ENCODE measurements at places on chromosomes 11 and 22.

DNA sequence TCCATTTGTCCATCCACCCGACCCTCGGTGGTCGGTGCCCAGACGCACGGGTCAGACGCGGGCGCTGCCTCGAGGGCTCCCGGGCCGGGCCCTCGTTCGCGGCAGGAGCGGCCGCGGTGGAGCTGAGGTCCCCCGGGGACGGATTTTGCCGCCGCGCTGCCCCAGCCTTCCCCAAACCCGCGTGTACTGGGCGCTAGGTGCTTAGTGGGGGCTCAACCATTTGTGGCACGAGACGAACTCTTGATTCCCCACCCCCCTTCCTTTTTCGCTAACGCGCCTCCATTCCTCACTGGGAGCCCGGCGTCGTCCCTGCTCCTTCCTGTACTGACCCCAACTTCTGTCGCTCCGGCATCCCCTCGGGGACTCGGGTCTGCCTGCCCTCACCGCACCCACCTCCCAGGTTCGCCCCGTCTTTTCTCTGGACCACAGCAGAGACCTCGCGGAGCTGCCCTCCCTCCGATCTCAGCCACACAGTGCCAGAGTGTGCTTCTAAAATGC, 789 bp upstream of the CBX7 start:
- no peak for DNase-seq

GRCh38 chr22:45908961-45909360, 68.0 kb downstream of the WNT7B start:
- no peak for DNase-seq

DNA sequence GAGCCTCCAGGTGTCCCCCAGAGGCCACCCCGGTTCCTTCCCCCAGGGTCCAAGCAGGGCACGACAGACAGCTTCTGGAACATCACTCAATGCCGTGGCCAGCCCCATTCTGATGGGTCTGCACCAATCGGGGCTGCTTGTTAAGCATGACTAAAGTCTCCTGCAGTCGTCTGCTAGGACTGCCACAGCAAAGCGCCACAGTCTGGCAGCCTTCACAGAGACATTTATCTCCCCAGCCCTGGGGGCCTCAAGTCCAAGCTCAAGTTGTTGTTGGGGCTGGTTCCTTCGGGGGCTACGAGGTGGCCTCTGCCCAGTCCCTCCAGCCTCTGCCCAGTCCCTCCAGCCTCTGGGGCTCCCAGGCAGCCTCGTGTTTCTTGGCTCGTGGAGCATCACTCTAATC, 14.0 kb upstream of the CD81 start:
- no peak for DNase-seq

DNA sequence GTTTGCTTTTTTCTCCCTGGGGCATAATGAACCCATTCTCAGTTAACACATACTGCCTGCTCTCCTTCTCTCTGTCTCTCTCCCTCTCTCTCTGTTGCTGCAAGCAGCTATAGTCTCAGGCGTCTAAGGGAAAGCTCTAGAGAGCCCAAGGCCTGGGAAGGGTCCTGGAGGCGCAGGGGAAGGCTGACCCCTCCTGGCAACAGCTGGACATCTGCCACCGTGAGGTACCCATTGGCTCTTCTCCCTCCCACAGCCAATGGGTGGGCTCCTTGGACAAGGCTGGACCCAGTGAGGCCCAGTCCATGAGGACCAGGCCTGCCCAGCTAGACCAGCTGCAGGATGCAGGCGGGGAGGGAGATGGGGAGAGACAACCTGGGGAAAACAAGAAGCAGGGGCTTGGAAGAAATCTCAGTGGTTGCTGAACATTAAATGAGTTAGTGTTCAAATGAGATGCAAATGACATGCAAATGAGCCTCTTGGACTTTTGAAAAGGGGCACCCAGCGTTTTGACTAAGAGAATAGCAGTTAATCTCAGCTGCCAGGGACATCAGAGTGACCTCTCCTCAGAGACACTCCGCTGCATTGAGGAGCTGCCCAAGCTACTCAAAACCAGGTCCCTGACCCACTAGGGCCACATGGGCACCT, 349.7 kb downstream of the BUD13 start:
- no peak for DNase-seq

DNA sequence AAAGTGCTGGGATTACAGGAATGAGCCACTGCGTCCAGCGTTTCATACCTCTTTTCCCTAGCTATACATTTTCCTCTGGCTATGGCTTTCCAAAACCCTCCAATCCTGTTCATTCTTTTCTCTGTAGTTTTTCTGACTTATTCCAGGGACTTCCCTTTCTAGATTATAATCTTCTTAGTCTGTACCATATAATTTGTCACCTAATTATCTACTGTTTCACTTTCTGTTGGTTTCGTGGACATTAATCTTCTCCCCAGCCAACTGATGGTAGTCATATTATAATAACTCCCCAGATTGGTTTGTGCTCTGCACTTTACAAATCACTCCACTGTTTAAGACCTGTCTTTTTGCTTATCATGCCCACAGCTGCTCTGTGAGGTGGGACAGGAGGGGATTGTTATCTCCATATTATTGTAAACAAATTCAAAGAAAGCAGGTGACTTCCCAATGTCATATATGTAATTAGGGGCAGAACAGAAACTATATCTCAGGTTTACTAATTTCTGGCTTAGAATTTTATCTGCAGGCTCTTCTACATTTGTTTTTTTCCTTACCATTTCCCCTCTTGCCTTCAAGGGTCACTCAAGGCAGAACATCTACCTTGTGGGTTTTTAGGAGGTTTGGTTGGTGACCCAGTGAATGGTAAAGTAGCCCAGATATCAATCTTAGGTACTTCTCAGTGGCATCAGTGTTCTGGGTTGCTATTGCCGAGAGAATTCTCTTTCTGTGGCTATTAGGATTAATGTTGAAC, 23.9 kb downstream of the STIM1 start:
- DNase-seq, result no peak

GRCh38 chr11:1943576-1943975, 3.6 kb upstream of the MRPL23 start:
- DNase-seq, result no peak

DNA sequence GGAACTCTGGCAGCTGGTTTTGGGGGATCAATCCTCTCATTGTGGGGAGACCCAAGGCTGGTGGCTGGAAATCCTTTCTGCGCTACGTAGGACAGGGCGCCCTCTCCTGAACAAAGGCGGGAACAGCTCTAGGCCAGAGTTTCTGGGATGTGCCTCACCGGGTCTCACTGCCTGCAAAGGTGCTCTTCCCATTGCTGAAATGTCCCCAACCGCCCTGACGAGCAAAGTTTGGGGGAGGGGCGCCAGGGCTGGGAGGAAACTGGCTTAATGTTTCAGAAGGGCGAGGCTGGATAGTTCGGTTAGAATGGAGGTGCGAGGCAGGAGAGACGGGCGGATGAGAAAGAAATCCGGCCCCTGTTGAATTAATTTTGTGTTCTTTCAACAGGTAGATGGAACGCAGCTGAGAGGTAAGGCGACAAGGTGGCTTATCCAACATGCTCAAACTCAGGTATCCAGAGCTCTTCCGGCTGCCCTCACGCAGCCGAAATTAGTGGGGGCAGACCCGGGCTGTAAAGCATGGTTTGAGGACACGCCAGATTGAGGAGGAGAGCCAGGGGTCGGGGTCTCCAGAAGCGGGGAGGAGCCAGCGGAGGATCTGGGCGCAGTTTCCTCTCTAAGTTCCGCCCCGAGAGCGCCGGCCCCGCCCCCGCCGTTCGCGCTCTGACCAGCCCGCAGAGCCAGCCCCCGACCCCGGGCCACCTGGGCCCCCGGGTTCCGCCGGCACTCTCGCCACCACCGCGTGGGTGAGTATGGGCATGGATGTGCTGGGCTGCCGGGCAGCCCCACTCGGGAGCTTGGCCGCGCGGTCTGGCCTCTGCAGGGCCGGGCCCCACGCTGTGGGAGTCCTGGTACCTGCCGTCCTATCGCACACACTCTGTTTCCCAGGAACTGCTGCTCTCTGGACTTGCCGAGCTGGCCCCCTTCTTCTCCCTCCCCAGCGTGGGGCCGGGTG, at the start of gene PGAP2:
TSS of gene PGAP2 (plus strand) at position 652 of the 952 bp plus-strand sequence. CDS start 2,700 bp downstream, outside the sequence.
- peak; percentile 66 for DNase-seq

Data from EH (cell line).